Muscle of leg (tissue), 16 donors: ENCODE measurements at places on chromosomes 4 and X. TPM values are rescaled to one million over a fixed set of nuclear protein-coding genes. Genes with fewer than 3 reads are reported as not detected.

The NCBP2L gene
- 0.04 TPM for total RNA-seq

The AMER1 gene
- 6.2 TPM for total RNA-seq

The XK gene
- total RNA-seq, result 3.7 TPM

The DAPP1 gene
- 1.9 TPM for total RNA-seq

The ODAM gene
- total RNA-seq, result not detected

The PGM2 gene
- total RNA-seq, result 10.3 TPM
